ENCODE measurements at places on chromosomes 5 and 9. TPM values are rescaled to one million over a fixed set of nuclear protein-coding genes. Genes with fewer than 3 reads are reported as not detected.

GRCh38 chr9:136934277-136934676 lies 10.3 kb downstream of the FBXW5 start:
- DNase-seq: no peak
- H3K4me3 ChIP-seq: no peak overlapping the region
- peaks cover 3% of the 10 kb centered on the region for H3K36me3 ChIP-seq
- H3K27me3 ChIP-seq: no peaks in the 10 kb centered on the region
- H3K4me1 ChIP-seq: no peaks in the 10 kb centered on the region
- no peak overlapping the region for H3K27ac ChIP-seq

B4GALT7 gene
- total RNA-seq: 18.5 TPM

GRCh38 chr5:96868603-96869371 lies 7.5 kb upstream of the ERAP2 start:
- H3K4me1 ChIP-seq: no peaks in the 10 kb centered on the region
- H3K4me3 ChIP-seq: no peak overlapping the region
- no peak overlapping the region for H3K27ac ChIP-seq

SEMA6A gene
- 29.3 TPM for total RNA-seq

KCNN2 gene
- total RNA-seq: 5.3 TPM

DNA sequence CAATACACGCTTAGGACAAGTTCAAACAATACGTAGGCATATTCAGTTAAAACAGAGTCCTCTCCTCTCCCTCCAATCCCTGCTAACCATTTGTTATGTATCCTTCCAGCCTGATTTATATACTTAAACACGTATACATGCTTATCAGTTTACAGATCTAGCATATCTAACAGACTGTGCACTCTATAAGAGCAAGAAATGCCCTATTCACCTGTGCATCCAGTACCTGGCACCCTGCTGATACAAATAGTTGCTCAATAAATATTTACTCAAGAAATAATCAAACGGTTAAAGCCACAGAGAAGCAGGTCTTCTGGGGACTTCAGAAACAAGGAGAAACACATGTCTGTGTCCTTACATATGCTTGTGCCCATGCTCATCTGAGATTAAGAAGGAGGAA lies 55.9 kb downstream of the MLLT3 start:
- H3K4me1 ChIP-seq: peaks cover 75% of the 10 kb centered on the region
- H3K36me3 ChIP-seq: no peaks in the 10 kb centered on the region
- no peak for DNase-seq
- H3K27me3 ChIP-seq: no peaks in the 10 kb centered on the region
- no peak overlapping the region for H3K27ac ChIP-seq

DNA sequence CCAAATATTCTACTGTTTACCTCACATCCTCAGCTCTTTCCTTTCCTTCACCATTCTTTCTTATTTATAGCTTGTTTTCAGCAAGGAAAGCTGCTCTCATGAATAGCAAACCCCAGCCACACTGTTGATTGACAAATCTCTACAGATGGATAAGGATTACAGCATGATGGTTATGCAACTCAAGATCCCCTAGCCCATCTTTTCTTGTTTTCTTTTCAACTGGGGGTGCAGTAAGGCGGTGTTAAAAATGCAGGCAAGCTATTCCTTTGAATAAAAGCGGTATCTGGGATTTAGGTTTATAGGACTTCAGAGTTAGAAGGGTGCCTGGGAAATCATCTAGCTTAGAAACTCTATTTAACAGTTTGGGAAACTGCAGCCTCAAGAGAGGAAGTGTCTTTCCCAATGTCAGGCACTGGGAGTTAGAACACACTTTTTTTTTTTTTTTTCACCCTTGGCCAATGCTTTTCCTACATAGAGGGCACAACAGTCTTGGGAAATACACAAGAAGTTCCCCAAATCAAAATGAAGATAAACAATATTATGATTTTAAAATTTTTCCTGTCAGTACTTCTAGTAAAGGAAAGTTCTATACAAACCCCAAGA lies 2.6 kb downstream of the SPARC start:
- H3K36me3 ChIP-seq: no peaks in the 10 kb centered on the region
- H3K4me3 ChIP-seq: peak overlapping the region; percentile 68
- H3K27ac ChIP-seq: peak overlapping the region; percentile 89
- DNase-seq: no peak
- H3K27me3 ChIP-seq: no peaks in the 10 kb centered on the region

PCDHA1 gene
- not detected for total RNA-seq

GRCh38 chr5:157047898-157048297 lies 11.0 kb downstream of the HAVCR1 start:
- H3K36me3 ChIP-seq: no peaks in the 10 kb centered on the region
- no peak for DNase-seq
- no peaks in the 10 kb centered on the region for H3K27me3 ChIP-seq
- no peak overlapping the region for H3K4me3 ChIP-seq

GRCh38 chr9:26043431-26043830 lies 365.2 kb upstream of the TUSC1 start:
- H3K4me3 ChIP-seq: no peak overlapping the region
- H3K27ac ChIP-seq: no peak overlapping the region
- H3K27me3 ChIP-seq: no peaks in the 10 kb centered on the region
- no peaks in the 10 kb centered on the region for H3K36me3 ChIP-seq
- no peak for DNase-seq
- H3K4me1 ChIP-seq: no peaks in the 10 kb centered on the region

GRCh38 chr5:155113888-155114287 lies 100.3 kb downstream of the KIF4B start:
- no peaks in the 10 kb centered on the region for H3K4me1 ChIP-seq
- H3K27me3 ChIP-seq: no peaks in the 10 kb centered on the region
- H3K27ac ChIP-seq: no peak overlapping the region
- H3K36me3 ChIP-seq: no peaks in the 10 kb centered on the region
- no peak overlapping the region for H3K4me3 ChIP-seq

DNA sequence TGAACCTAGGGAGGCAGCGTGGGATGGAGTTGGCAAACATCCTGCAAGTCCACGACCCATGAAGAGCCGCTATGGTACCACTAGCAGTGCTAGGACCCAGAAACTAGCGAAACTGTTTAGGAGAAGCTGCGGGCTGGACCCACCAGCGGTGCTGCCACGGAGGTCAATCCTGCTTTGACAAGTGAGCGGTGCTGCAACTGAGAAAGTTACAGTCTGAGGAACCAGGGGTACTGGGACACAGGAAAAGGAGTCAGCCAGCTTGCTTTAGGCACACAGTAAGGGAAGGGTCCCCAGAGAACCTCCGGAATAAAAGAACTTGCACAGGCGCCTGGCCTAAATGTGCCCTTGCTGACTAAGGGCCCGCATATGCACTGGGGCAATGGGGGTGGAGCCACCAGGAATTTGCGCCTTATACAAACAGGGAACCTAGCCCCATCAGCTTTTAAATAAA lies 23.6 kb upstream of the ANXA2R start:
- no peaks in the 10 kb centered on the region for H3K27me3 ChIP-seq
- H3K36me3 ChIP-seq: no peaks in the 10 kb centered on the region
- DNase-seq: no peak
- no peak overlapping the region for H3K4me3 ChIP-seq
- peak overlapping the region; percentile 98 for H3K27ac ChIP-seq
- peaks cover 13% of the 10 kb centered on the region for H3K4me1 ChIP-seq

- no peaks in the 10 kb centered on the region for H3K27me3 ChIP-seq
- H3K4me1 ChIP-seq: no peaks in the 10 kb centered on the region
- DNase-seq: no peak
- no peak overlapping the region for H3K27ac ChIP-seq
- no peaks in the 10 kb centered on the region for H3K36me3 ChIP-seq
Measured at GRCh38 chr9:29039258-29039657, 1466.0 kb upstream of the C9orf72 start.

PHF24 gene
- total RNA-seq: 1.1 TPM

IFNA16 gene
- not detected for total RNA-seq

DNA sequence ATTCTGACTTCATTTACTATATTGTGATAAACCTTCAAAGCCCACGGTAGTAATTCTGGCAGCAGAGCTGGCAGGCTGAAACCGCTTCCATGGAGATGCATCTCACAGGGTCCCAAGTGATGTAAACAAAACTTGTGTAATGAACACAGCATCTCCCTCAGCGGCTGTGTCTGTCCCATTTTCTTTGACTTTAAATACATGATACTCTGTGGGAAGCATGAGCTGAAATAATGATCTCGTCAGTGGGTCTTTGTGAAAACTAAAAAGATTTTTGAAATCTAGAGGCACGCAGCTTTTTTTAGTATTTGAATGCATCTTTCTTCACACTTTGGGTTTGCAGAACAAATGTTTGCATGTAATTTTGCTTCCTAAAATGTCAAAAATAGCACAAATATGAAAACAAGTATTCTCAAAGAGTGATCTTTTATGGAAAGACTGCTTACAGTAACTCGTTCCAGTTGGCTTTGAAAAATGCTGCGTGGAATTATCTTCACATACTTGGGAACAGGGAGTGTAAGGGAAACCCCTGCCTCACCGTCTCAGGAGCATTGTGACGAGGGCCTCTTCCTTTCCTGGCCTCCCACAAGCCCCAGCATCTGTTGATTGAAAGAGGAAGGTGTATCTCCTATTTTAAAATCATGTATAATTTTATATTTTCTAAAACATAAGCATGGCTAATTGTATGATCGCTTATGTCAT lies 18.1 kb upstream of the LPCAT1 start:
- H3K36me3 ChIP-seq: no peaks in the 10 kb centered on the region
- H3K27me3 ChIP-seq: no peaks in the 10 kb centered on the region
- no peaks in the 10 kb centered on the region for H3K4me1 ChIP-seq
- peak; percentile 58 for DNase-seq

CCL28 gene
- 0.71 TPM for total RNA-seq

PCDHB10 gene
- total RNA-seq: 3.9 TPM

ADCY2 gene
- 9.5 TPM for total RNA-seq

- no peak overlapping the region for H3K4me3 ChIP-seq
- no peak for DNase-seq
- H3K27ac ChIP-seq: no peak overlapping the region
- H3K36me3 ChIP-seq: no peaks in the 10 kb centered on the region
Measured at GRCh38 chr5:68757626-68758212, 336.1 kb upstream of the SLC30A5 start.

DNA sequence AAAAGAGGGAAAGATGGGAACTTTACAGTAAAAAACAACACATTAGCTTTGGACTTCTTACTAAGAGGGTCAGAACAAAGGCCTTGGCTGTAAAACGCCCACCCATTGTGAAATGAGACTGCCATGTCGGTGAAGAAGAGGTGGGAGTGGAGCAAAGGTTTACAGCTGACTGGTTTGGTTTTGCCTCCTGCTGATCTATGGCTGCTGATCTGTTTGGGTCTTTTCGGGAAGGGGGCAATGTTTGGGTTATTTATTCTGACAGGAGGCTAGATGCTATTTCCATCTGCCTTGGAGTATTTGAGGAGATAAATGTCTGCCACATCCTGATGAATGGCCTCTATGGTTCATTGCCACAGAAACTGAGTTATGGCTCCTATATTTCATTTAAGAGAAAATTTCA lies 408.7 kb downstream of the TLE4 start:
- H3K4me3 ChIP-seq: no peak overlapping the region
- H3K36me3 ChIP-seq: no peaks in the 10 kb centered on the region
- H3K27ac ChIP-seq: no peak overlapping the region
- no peaks in the 10 kb centered on the region for H3K27me3 ChIP-seq
- H3K4me1 ChIP-seq: no peaks in the 10 kb centered on the region
- no peak for DNase-seq

PTPA gene
- total RNA-seq: 50.2 TPM

FOXD4 gene
- total RNA-seq: 1.1 TPM

DND1 gene
- total RNA-seq: not detected

- H3K4me1 ChIP-seq: peaks cover 13% of the 10 kb centered on the region
- H3K27ac ChIP-seq: no peak overlapping the region
- no peaks in the 10 kb centered on the region for H3K36me3 ChIP-seq
Measured at GRCh38 chr9:114116126-114116747, 17.1 kb upstream of the KIF12 start.

ANKRD34B gene
- not detected for total RNA-seq

GRCh38 chr5:142584891-142585290 lies 101.0 kb downstream of the FGF1 start:
- no peaks in the 10 kb centered on the region for H3K4me1 ChIP-seq
- H3K4me3 ChIP-seq: no peak overlapping the region
- no peaks in the 10 kb centered on the region for H3K36me3 ChIP-seq
- no peak for DNase-seq
- H3K27ac ChIP-seq: no peak overlapping the region
- H3K27me3 ChIP-seq: no peaks in the 10 kb centered on the region

GRCh38 chr5:143836161-143836725 lies 24.3 kb downstream of the HMHB1 start:
- no peaks in the 10 kb centered on the region for H3K4me1 ChIP-seq
- no peak overlapping the region for H3K4me3 ChIP-seq
- H3K27ac ChIP-seq: no peak overlapping the region
- no peak for DNase-seq

DNA sequence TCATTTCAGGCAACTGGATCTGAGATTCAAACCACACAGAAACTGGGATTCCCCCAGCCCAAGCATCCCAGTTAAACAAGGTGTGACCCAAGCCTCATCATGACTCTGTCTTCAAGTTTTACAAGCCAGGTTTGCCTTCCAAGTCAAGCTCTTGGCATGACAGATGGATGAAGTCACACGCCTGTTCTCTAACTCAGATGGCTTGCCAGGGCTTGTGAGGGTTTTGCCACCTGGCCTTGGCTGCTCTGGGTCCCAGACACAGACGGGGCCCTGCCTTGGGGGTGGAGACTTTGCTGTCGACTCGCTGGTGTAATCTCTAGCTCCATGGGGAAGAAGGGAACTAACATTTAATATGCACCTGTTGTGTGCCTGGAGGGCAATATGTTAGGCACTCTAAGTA lies 95.8 kb upstream of the RARS1 start:
- H3K36me3 ChIP-seq: no peaks in the 10 kb centered on the region
- H3K4me3 ChIP-seq: no peak overlapping the region
- H3K27ac ChIP-seq: no peak overlapping the region
- H3K27me3 ChIP-seq: no peaks in the 10 kb centered on the region

- no peak overlapping the region for H3K27ac ChIP-seq
- no peak overlapping the region for H3K4me3 ChIP-seq
- peaks cover 6% of the 10 kb centered on the region for H3K27me3 ChIP-seq
- H3K4me1 ChIP-seq: no peaks in the 10 kb centered on the region
- no peak for DNase-seq
Measured at GRCh38 chr9:97714435-97714834, 17.3 kb upstream of the XPA start.

- H3K36me3 ChIP-seq: no peaks in the 10 kb centered on the region
- DNase-seq: no peak
- no peaks in the 10 kb centered on the region for H3K4me1 ChIP-seq
- no peak overlapping the region for H3K4me3 ChIP-seq
- no peak overlapping the region for H3K27ac ChIP-seq
- H3K27me3 ChIP-seq: no peaks in the 10 kb centered on the region
Measured at GRCh38 chr9:131065599-131065998, 30.7 kb upstream of the AIF1L start.

DNA sequence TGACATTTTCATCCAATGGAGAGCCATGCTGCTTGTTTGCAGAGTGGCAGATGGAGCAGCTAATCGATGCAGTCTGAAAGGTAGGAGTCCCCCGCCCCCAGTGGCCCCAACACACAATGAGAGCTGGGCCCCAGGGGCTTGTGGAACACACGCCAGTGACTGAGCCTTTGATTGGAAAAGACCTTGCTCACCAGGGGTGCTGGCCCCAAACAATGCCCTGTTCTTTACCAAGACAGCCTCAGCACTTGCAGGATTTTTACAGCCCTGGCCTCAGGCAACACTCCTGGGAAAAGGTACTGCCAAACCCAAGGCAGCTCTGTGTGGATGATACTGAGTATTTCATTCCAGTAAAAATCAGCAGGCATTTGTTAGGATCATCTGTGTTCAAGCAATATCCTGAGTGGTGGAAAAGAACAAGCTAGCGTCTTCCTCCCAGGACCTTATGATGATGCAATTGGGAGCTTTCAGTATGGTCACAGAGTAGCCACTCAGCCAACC lies 276.8 kb upstream of the CLINT1 start:
- no peaks in the 10 kb centered on the region for H3K4me1 ChIP-seq
- H3K36me3 ChIP-seq: no peaks in the 10 kb centered on the region
- no peaks in the 10 kb centered on the region for H3K27me3 ChIP-seq
- no peak for DNase-seq
